Hindlimb muscle (tissue), 1 donor: ENCODE measurements at places on chromosomes 5 and 9.

DNA sequence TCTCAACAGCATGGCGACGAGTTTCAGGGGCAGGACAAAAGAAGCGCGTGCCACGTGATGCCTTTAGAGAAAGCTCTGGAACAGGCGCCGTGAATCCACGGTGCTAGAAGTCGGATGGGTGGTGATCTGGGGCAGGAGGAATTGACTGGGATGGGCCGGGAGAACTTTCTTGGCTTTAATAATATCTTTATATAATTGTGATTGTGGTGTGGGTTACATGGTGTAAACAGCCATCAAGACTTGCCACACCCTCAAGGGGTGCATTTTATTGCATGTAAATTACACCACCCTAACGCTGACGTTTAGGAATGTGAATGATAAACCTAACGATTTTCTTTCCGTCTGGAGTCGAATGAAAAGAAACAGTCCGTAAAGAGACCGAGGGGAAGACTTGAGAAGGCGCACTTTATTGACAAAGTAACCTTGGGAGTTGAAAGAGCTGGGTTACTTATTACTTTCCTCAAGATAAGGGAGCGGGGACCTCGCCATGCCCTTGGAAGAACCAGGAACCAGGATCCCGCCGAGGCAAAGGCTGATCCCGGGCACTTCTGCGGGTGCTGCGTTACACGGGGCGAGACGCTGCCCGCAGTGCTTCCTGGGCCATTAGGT, 8.5 kb downstream of the NRARP start:
- no peak for DNase-seq

DNA sequence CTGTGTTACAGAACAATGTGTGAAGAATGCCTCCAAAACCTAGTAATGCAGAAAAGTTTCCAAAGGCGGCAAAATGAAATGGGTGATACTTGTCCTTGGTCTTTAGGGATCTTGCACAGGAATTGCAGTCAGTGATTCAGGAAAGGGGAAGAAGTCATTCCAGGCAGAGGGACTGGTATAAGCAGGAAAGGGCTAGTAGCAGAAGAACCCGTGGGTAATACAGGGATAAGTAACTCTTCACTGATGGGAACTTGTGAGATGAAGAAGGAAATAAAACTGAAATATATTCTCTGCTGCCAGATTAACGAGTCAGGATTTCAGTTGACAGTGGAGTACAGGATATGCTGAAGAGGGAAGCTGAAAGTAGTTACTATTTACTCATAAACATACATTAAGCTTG, 1.2 kb downstream of the SRFBP1 start:
- no peak for DNase-seq

- no peak for DNase-seq
Measured at GRCh38 chr5:179533907-179534306, 16.4 kb upstream of the RUFY1 start.

GRCh38 chr5:61866930-61867329, 439.1 kb upstream of the KIF2A start:
- no peak for DNase-seq

DNA sequence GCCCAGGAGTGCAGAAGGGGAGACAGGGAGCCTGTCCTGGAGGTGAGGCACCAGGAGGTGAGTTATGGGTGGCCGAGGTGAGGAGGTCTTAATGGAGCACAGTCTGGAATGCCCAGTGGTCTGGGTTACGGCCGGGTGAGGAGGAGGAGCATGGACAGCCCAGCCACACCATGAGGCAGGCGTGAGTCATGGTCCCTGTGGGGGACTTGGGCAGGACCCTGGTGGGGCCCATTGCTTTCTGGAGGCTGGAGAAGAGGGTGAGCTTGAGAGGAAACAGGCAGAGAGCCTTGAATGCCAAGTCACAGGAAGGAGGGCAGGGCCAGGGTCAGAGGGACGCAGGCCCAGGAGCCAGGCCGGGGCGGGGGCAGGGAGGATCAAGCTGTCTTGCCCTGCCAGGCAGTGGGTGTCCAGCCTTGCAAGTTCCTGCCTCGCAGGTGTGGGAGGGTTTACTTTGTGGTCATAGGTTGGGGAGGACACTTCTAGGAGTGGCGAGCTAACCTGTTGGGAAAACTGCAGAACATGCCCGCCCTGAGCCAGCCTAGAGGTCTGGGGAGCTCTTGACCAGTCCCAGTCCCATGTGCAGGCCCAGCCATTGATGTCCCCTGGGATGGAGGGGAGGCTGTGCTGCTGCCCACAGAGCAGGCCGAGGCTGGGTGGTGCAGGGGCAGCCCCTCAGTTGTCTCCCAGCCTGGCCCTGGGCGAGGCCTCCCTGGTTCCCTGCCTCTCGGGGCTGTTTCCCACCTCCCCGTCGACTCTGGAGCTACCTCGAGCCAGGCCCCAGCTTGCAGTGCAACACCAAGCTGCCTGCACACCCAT, 2.8 kb downstream of the CACNA1B start:
- DNase-seq = no peak
